Hematopoietic multipotent progenitor cell treated with erythropoietin and hydrocortisone succinate and interleukin-3 and kit ligand, for 6 days (in vitro differentiated cells): ENCODE measurements at places on chromosomes 11 and 22.

DNA sequence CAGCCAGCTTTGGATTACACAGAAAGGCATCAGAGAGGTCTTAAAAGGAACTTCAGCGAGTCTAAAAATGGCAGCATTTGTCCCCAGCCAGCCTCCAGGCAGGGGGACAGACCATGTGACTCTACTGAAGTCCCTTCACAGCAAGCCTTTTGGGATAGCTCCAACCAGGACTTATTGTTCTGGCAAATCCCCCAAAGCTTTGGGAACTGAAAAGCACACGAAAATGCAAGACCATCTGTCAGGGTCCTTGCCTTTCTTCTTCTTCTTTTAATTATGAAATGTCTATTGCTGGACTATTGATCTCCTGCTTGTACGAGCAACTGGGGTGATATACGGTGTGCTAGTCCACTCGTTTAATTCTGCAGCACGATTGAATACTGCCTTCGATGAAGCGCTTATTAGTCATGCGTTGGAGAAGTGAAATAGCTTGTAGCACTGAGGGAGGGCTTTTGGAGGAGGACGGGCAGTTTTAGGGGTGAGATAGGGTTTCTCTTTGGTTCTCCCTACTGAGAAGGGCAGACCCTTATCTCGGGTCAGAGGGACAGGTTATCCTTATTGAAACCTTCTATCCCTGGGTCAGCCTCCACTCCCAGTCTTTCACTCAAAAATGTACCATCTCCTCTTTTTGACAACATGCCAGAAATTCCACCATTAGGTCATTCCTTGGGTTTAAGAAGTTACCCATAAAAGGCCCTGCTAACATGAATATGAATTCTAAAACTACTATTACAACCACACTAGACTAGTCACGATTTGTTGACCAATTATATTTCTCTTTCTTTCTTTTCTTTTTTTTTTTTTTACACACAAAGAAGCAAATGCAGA lies 416.4 kb downstream of the MIAT start:
- DNase-seq, result no peak

GRCh38 chr22:43186272-43187170 lies at the start of gene TTLL12:
TSS of gene TTLL12 (minus strand) at chr22:43187134. CDS start at chr22:43187069, 65 bp downstream.
- peak; percentile 73 for DNase-seq

- no peak for DNase-seq
Measured at GRCh38 chr11:71481101-71481960, 28.3 kb downstream of the NADSYN1 start.

GRCh38 chr11:22192642-22193347 lies at the start of gene ANO5:
TSS of gene ANO5 (plus strand) at chr11:22193085. CDS start at chr11:22193493, 408 bp downstream.
- DNase-seq, result peak; percentile 65

DNA sequence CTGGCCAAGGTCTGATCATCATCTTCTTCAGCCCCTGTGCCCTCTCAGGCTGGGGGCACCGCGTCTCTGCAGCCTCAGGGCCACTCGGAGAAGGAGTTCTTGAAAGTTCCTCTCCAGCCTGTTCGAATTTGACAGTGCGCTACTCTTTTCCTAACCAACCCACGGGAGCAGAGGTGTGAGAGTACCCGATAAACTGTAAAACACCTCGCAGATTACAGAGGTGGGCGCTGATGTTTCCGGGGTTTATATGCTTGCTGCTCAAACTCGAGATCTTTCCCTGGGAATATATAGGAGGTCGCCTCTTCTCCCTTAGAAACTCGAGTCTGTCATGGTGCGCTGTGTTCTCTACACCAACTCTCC lies 515 bp downstream of the CTR9 start:
- DNase-seq, result peak; percentile 35
